HFFc6 (cell line): ENCODE measurements at places on chromosomes 5 and 9. TPM values are rescaled to one million over a fixed set of nuclear protein-coding genes. Genes with fewer than 3 reads are reported as not detected.

The GPR150 gene
- 0.12 to 0.25 TPM (median 0.17 TPM) in 3 replicates for total RNA-seq

GRCh38 chr9:73157811-73158210, 6.1 kb downstream of the ANXA1 start:
- no peak for DNase-seq

DNA sequence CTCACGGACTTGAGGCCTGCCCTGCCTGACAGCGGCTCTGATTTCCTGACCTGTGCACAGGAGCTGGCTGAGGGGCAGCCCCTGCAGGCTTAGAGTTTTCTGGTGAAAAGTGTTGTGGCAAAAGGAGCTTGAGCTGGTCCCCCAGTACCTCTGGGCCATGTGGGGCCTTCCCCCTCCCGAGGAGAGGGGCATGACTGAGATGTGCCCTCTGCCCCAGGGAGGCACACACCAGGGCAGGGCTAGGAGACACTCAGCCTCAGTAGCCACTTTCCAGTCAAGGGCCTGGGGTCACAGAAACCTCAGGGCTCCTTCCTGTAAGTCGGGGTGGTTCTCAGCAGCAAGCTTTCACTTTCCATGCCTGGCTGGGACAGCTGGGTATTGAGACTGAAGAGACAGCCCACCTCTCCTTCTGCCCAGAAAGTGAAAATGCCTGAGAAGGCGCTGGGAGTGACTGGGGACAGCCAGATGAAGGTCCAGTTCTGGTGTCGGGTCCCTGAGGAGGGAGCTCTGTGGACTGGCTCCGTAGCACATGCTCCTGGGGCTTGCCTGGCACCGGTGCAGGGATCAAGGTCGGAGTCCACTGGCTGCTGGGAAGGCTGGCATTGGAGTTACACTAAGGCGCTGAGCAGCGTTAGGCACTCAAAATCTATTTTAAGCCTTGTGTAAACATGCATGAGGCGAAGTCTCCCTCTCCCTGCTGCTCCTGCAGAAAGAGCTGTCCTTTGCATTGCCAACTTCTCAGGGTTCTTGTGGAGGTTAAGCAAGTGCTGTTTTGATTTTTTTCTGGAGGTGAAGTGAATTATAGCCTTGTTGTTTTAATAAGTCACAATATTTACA, 394.9 kb downstream of the GADD45G start:
- no peak for DNase-seq

DNA sequence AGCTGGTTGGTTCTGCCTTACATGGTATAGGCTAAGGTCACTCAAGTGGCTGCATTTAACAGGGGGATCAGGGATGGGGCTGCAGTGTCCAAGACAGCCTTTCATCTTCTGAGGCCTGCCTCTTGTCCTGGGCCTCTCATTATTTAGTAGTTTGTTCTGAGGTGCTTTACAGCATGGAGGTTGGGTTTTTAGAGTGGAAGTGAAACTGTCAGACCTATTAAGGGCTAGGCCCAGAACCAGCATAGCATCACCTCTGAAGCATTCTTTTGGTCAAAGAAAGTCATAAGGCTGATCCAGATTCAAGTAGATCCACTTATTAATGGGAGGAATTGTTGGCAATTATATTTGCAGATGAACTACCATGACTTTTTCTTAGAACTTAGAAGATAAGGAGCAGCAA, 146.0 kb upstream of the NMUR2 start:
- no peak for DNase-seq

- no peak for DNase-seq
Measured at GRCh38 chr9:124693403-124693802, 77.7 kb downstream of the NR6A1 start.

DNA sequence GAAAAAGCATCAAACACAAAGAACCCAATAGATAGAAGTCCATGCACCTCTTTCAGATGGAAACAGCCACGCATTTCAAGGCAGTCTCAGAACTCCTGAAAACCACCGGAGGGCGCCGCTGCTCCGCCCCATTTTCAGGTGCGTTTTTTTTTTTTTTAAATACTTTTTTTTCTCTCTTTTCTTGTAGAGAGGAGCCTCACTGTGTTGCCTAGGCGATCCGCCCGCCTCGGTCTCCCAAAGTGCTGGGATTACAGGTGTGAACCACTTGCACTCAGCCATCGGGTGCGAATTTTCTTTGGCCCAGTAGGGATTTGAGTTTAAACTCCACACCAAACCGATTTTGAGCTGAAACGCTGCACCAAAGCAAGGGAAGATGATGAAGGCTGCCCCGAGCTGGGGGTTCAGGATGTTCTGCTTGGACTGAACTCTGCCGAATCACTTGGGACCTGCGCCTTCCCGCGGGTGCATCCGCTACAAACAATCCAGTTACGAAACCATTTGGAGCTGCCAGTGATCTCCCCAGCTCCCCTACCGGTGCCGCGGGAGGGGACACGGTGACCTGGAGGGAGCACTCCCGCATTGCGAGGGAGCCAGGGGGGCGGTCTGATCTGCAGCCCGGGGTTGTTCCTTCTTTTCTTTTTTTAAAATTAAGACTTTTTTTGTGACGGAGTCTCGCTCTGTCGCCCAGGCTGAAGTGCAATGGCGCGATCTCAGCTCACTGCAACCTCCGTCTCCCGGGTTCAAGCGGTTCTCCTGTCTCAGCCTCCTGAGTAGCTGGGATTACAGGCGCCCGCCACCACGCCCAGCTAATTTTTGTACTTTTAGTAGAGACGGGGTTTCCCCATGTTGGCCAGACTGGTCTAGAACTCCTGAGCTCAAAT, 1.4 kb downstream of the PTGR1 start:
- DNase-seq, result peak; percentile 46

The PCDHB4 gene
- total RNA-seq, result 0.63 and 0.68 TPM in 2 replicates

DNA sequence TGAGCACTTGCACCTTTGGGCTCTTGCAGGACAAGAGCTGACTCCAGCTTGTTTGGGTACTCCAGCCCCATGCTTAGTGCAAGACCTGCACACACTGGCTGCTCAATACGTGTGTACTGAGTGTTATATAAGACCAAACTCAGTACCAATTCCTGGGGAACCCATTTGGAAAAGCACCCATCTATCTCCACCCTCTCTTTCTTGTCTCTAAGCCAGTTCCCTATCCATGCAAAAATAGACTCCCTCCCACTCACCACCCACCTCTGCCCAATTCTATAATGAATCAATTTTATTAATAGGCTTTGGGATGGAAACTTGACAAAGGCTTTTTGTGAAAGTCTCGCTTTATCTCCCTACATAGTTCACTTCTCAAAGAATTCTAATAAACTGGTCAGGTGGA, 60.9 kb upstream of the CPLX2 start:
- no peak for DNase-seq

The ECM2 gene
- 0.07 to 0.29 TPM (median 0.14 TPM) in 3 replicates for total RNA-seq

GRCh38 chr5:68406767-68407241, 191.2 kb downstream of the PIK3R1 start:
- DNase-seq, result no peak

The FBXL7 gene
- 14.2 to 18.5 TPM (median 14.4 TPM) in 3 replicates for total RNA-seq

GRCh38 chr9:135778421-135778820, 76.4 kb downstream of the KCNT1 start:
- DNase-seq, result no peak

DNA sequence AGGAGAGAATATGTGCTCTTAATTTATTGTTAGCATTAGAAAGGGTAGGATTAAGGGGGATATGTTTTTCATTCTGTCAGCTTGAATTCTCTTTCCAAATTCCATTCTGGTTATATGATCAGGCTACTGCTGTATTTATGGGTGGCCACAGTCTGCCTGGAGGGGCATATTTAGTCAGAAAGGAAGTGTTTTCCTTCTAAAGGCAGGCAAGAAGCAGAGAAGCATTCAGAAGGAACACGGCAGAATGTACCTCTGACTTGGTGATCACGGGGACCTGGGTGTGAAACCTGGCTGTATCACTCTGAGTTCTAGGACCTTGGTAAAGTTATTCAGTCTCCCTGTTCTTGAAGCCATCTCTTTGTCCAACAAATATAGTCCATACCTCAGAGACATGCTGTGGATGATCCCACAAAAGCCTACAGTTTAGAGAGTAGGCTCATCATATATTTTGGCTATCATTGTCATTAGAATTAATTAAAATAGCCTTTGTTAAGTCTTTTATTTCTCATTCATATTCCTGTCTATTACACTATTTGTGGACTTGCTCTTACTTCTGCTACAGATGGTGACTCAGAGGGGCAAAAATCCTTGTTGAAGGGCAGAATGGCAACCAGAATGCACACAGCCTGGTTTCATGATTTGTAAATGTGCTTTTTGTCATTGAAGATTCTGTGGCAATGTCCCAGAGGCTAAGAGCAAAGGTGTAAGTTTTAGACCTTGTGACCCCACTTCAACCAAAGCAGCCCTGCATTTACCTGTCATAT, 2.7 kb downstream of the TNC start:
- peak; percentile 56 for DNase-seq

The DROSHA gene
- 65.8 to 70.0 TPM (median 69.0 TPM) in 3 replicates for total RNA-seq

GRCh38 chr5:98989727-98990126, 60.9 kb upstream of the CHD1 start:
- DNase-seq, result no peak

DNA sequence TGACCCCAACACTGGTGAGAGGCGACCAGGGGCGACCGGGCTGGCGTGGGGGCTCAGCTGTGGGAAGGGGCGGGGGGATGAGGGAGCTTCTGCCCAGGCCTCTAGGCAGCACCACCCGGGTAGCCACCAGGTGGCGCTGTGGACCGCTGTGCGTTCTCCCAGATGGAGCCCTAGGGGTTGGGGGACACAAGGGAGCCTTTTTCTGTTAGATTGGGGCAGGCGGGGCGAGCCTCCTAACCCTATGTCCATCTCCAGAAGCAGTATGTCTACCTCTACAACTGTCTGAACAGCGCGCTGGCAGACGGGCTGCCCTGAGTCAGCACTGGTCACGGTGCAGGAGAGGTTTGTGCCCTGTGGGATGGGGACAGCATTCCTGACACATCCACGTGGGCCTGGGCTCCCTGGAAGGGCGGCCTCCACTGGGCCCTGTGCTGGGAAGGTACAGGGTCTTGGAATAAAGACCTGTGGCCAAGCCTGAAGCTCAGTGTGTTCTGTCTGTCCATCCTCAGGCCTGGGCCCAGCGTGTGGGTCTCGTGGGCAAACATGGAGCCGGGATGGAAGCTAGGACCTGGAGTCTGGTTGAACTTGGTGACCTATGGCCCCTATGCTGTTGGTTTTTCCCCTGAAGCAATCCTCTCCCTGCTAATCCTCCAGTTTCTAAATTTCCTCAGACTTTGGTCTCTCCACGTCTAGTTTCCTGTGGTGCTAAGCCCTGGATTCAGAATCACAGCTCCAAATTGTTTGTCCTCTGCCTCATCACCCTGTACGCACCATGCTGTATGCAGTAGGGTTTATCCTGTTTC, 23.1 kb upstream of the SPTLC1 start:
- DNase-seq, result peak; percentile 33

The KLF4 gene
- total RNA-seq, result 1.4 to 2.6 TPM (median 1.5 TPM) in 3 replicates

The HTR4 gene
- not detected in 3 replicates for total RNA-seq

GRCh38 chr5:64292611-64293215, 127.1 kb downstream of the RNF180 start:
- no peak for DNase-seq

The WNT8A gene
- total RNA-seq, result not detected in 3 replicates

DNA sequence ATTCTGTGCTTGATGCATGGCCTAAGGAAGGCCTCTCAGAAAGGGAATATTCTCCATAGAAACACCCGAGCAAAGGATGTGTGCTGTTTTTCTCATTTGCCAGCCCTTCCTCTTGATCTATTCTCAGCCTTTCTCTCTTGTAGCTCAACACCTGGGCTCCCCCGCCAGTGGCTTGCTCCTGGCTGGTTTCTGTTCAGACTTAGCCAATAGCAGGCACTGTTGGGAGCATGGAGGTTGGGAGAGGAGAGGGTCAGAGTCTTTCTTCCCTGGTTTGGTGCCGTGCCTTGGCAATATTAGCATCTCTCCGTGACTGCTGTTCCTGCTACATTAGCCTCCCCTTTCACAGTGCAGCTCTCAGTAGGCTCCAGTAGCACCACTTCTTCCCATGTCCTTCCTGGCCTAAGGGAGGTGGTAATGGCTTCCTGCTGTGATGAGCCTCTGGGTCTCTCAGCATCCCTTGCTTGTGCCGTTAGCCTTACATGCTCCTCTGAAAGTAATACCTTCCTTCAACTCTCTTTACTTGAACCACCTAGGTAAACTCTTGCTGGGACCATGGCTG, 269.7 kb upstream of the GAS1 start:
- no peak for DNase-seq

GRCh38 chr5:158423623-158424200, 564.8 kb upstream of the CLINT1 start:
- DNase-seq, result no peak

The QSOX2 gene
- total RNA-seq, result 20.1 to 24.9 TPM (median 22.6 TPM) in 3 replicates

GRCh38 chr9:72410214-72410613, 45.2 kb upstream of the ZFAND5 start:
- no peak for DNase-seq

DNA sequence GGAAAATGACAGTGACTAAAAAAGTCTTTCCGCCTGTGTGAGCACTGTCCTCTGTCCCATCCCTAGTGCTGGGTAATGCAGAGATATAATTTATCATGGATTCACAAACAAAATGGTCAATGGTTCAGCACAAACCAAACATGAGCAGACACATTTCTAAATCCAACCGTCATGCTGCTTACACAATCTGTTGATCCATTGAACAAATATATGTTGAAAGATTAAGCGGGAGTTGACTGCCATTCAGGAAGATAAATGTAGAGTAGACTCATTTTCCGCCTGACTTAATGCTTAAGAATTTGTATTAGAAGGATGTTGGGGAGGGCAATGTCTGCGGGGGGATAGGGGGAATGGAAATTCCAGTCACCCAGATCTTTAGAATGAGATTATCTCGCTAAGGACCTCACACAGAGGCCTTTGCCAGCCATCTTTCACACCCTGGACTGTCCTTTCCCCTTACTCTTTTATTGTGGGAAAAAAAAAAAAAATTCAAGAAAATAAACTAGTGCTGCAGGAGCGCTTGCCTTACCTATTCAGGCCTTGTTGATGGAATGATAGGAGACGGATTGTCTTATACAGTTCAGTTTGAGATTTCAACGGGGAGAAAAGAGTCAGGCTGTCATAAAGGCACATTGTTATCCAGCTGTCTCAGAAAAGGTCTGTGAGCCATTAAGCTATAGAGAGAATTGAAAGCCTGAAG, 153.7 kb downstream of the TLE1 start:
- no peak for DNase-seq

GRCh38 chr9:99606296-99606695, 215.4 kb upstream of the NR4A3 start:
- DNase-seq, result no peak

The TMC1 gene
- total RNA-seq, result 0.68 to 1.4 TPM (median 1.1 TPM) in 3 replicates

DNA sequence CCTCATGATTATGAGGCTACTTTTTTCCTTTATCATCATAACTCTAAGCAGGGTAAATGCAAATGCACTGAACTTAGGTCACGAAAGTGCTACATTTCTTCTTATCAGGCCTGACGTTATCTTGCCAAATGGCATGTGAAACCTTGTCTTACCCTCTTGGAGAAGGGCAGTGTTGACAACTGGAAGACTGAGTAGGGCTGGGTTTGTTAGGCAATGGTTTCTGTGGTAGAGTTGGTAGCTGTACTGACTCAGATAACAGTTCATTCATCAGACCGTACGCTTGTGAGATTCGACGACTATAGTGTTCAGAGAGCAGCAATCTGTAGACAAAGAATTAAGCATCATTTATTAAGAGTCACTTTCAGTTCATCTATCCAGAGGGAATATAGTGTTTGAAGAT, 127.7 kb downstream of the CPLANE1 start:
- DNase-seq, result no peak

- peak; percentile 18 for DNase-seq
Measured at GRCh38 chr5:35009657-35010056, 38.1 kb downstream of the AGXT2 start.

The SLC25A2 gene
- total RNA-seq, result 0.17 TPM in 1 of 3 replicates, not detected in the others

- no peak for DNase-seq
Measured at GRCh38 chr5:115968770-115969169, 6.5 kb downstream of the LVRN start.

GRCh38 chr5:111229871-111230810, 6.0 kb downstream of the CAMK4 start:
- DNase-seq, result no peak

- DNase-seq, result no peak
Measured at GRCh38 chr9:116905171-116905588, 218.1 kb downstream of the TRIM32 start.
